IMR-90 (cell line): ENCODE measurements at places on chromosomes 7 and 10.

GRCh38 chr7:1596181-1597043 lies 26.6 kb upstream of the PSMG3 start:
- DNase-seq = no peak

DNA sequence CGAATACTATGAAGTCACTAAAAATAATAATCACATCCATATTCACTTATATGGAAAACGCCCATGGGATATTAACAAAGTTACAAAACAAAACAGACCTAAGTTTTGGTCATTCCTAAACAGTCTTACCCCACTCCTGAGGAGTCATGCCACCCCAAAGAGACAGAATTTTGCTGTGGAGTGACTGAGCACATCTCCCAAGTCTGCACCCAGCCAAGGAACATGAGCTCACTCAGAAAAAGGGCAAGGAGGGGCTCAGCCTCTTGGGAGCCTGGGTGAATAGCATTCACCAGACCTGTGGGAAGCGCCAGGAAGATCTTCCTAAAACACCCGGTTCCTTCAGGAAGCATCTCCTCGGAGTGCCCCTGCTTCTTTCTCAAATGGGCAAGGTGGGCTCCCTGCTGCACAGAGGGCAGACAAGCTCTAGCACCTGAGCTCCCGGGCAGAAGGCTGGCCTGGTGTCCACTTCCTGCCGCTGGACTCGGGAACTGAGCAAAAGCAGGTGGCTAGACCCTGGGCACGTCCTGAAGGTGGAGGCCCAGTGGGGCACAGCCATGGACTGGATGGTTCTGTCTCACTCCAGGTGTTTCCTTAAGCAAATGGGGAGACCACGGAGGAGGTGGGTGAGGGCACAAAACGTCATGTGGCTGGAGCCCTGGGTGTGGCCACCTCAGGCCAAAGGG lies 31.0 kb downstream of the TNS3 start:
- DNase-seq = no peak

GRCh38 chr10:27252267-27253000 lies 11.8 kb upstream of the ACBD5 start:
- DNase-seq = peak; percentile 27

DNA sequence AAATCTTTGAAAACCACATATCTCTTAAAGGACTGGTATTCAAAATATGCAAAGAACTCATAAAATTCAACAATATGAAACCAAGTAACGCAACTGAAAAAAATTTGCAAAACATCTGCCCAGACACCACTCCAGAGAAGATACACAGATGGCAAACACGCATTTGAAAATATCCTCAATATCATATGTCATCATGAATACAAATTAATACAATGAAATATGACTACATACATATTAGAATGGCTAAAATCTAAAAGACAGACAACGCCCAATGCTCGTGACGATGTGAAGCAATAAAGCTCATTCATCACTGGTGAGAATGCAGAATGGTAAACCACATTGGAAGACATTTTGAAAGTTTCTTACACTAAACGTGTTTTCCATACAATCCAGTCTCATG lies 770.1 kb upstream of the CELF2 start:
- DNase-seq = no peak

DNA sequence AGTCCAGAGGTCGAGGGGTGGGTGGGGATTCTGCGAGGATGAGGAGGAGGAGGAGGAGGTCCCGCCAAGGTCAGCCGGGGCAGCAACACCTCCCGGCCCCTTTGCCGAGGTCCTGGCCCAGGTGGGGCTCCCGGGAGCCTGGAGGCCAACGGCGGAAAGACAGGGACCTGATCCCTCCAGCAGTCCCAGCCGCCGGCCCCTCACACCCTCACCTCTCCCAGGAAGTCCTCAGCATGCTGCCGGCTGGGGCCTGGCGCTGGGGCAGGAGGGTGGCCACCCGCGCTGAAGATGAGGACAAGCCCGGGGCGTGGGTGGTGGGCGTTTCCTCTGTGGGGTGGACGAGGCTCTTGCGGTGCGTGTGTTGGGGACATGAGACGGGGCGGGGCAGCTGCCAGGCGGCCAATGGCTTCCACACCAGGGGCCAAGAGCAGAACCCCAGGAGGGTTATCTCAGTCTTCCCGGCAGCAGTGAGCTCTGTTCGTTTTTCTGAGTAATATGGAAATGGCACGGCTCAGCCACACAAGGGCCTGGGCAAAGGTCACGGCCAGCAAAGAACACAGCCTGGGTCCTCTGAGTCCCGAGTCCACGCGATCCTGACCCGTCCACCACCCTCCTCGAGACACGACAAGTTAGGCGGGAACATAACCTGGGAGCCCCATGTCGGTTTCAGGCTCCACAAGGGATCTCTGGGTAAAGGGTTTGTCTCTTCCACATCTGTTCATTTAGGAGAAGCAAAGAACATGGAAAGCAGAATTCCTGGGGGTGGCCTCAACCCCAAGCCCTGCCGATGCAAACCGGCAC lies 82.9 kb upstream of the PDGFA start:
- DNase-seq = no peak

- DNase-seq = no peak
Observed at GRCh38 chr10:60940446-60940845, 3.5 kb downstream of the RHOBTB1 start.

GRCh38 chr10:127690176-127690835 lies 46.7 kb upstream of the FOXI2 start:
- no peak for DNase-seq

- DNase-seq = no peak
Observed at GRCh38 chr7:64643566-64643965, 22.4 kb upstream of the ZNF107 start.

- no peak for DNase-seq
Observed at GRCh38 chr10:26951650-26952049, 90.9 kb upstream of the ABI1 start.

DNA sequence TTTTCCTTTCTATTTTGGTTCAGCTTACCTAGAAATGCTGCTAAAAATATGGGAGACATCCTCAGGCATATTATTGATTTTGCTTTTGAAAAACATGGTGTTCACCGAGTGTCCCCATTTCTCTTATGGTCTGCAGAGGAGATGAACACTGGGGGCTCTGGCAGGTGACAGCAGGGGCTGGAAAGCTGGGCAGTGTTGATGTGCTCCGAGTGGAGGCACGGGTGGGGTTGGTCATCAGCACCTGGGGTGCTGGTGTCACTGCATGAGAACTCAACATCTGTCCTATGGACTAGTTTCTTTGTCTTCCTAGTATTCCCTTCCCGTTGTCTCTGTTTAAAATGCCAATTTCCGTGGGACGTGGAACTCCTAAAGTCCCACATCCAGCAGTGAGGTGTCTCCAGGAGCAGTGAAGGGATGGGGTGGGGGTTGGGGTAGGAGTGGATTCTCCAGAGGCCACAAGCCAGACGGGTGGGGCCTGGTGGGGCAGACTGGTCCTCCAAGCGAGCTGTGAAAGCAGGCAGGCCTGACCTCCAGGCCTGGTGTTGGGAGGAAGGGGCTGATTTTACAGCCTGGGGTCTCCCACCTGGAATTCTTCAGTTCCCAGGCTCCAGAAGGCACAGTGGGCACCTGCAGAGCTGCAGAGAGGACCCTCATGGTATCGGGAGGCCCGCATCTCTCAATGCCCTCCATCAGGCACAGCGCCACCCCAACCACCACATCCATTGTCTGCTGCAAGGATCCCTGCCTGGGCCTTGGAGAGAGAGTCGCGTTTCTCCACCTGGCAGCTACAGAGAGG lies 24.4 kb downstream of the ZNF775 start:
- DNase-seq = no peak

DNA sequence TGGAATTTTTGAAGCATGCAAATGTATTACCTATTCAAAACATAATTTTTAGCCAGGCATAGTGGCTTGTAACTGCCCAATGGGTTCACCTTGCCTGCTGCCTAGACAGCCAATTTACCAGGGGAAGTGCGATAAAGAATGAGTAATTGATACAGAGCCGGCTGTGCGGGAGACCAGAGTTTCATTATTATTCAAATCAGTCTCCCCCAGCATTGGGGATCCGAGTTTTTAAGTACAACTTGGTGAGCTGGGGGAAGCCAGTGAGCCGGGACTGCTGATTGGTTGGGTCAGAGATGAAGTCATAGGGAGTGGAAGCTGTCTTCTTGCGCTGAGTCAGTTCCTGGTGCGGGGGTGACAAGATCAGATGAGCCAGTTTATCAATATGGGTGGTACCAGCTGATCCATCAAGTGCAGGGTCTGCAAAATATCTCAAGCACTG lies 29.1 kb upstream of the NRBF2 start:
- DNase-seq = no peak

- DNase-seq = no peak
Observed at GRCh38 chr7:90025771-90026170, 128.5 kb upstream of the STEAP1 start.

DNA sequence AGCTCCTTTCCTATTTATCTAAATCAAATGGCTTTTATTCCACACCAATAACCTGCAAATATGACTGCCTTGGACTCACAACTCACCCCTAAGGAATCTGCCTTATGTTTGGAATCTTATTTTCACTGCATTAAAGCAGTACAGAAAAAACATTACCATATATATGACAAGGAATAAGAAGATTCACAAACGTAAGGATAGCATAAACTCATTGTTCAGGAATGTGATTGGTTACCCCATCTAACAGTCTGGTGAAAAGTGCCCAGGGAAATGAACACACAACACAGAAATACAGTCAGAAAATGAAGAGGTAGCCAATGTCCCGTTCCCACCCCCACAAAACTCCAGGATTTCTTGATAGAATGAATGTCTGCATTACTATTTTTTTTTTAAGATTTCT lies 2.0 kb downstream of the PPP3CB start:
- DNase-seq = peak; percentile 80

DNA sequence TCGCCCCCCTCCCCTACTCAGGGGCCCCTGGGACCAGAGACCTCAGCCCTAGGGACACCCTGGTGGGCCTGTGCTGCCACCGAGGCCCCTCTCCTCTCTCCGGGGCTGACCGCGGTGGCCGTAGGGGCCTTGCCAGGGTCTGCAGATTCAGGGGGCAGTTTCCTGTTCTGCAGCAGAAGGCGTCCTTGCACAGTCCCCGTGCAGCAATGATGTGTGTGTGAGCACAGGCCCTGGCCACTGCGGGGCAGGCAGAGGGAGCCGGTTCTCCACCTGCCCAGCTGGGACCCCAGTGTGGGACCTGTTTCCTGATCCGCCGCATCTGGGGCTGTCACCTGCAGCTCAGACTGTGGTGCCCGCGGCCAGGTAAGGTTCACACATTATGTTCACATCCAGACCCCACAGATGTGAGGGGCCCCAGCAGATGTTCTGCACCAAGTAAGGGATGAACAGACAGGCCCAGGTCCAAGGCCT lies 60.7 kb upstream of the DNAJB6 start:
- no peak for DNase-seq

GRCh38 chr10:95604630-95605029 lies 43.5 kb upstream of the SORBS1 start:
- DNase-seq = no peak

- DNase-seq = peak; percentile 97
Observed at GRCh38 chr7:74272305-74273038, 16.7 kb upstream of the CLIP2 start.

DNA sequence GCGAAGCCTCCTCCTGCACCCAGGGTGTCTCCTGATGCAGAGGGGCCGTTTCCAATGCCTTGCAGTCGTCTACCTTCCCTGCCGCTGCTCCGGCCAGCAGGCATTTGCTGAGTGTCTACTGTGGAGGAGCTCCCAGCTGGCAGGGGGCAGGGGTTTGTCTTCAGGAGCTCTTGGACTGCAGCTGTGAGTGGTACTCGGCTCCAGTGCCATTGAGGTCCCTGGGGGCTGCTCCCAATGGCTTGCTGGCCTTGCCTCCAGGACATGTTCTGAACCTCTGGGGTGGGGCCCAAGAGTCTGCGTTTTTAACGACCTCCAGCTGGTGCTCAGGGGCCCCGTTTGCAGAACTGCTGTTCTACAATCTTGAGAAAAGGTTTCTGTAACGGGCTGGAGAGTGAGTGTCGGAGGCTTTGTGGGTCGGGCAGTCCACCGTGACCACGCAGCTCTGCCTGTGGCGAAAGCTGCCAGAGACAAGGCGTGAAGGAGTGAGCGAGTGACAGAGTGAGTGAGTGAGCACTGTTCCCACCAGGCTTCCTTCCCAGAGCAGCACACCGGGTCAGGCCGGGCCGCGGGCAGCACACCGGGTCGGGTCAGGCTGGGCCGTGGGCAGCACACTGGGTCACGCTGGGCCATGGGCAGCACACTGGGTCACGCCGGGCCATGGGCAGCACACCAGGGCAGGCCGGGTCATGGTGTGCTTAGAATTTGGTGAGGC lies 520.2 kb downstream of the PTPRN2 start:
- no peak for DNase-seq

GRCh38 chr10:98460837-98461499 lies 14.2 kb upstream of the HPS1 start:
- peak; percentile 96 for DNase-seq

- DNase-seq = no peak
Observed at GRCh38 chr7:71491336-71491735, 359.4 kb downstream of the GALNT17 start.

DNA sequence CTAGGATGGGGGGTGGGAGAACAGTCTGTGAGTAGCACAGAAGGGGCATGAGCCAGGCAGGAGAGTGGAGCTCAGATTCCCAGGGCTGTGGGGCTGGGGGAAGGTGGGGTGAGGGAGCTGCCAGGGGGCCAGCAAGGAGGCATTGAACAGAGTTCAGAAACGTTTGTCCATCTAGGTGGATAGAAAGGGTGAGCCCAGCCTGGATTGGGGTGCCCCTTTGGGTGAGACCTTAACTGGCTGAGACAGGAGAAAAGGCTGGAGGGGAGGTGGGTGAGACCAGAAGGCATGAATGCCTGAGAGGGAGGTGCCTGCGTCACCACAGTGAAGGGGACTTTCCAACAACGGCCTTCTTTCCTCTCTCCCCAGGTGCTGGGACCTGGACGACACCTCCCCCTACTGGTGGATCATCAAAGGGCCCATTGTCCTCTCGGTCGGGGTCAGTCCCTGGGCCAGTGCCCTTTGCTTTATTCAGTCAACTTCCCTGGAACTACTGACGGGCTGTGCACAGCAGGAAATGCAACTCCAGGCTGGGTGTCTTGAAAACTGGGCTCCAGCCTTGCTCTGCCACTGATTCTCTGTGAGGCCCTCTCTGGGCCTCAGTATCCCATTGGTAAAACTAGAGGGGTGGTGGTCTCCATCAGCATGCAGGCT lies 11.0 kb downstream of the GHRHR start:
- peak; percentile 40 for DNase-seq

- DNase-seq = no peak
Observed at GRCh38 chr10:48609899-48610584, 5.2 kb upstream of the ARHGAP22 start.

- DNase-seq = peak; percentile 61
Observed at GRCh38 chr7:87876869-87877234, 559 bp downstream of the DBF4 start.
